ENCODE measurements at places on chromosomes 16 and 17.

- DNase-seq, result no peak
Measured at GRCh38 chr17:79951361-79952264, 84.1 kb downstream of the TBC1D16 start.

GRCh38 chr17:66564992-66565465 lies 262.6 kb downstream of the PRKCA start:
- no peak for DNase-seq

GRCh38 chr16:29663016-29663806 lies at the start of gene SPN:
SPN (plus strand) TSS chr16:29663247; CDS start chr16:29663729, 482 bp downstream.
- DNase-seq, result no peak

GRCh38 chr16:9908613-9909012 lies 273.6 kb downstream of the GRIN2A start:
- DNase-seq, result no peak

- DNase-seq, result no peak
Measured at GRCh38 chr17:57478478-57479250, 222.3 kb downstream of the MSI2 start.

GRCh38 chr16:10039220-10040096 lies 142.8 kb downstream of the GRIN2A start:
- no peak for DNase-seq

GRCh38 chr17:38663125-38663751 lies 11.5 kb downstream of the EPOP start:
- DNase-seq, result peak; percentile 56

- DNase-seq, result peak; percentile 83
Measured at GRCh38 chr17:48610282-48611211, at the start of gene HOXB7. HOXB7 (minus strand) TSS chr17:48611017; CDS start chr17:48610918, 99 bp downstream.

GRCh38 chr16:89842471-89843408 lies 14.5 kb downstream of the SPIRE2 start:
- DNase-seq, result no peak

- no peak for DNase-seq
Measured at GRCh38 chr17:78991017-78991738, 11.5 kb upstream of the LGALS3BP start.

- DNase-seq, result peak; percentile 54
Measured at GRCh38 chr16:51621610-51622009, 470.5 kb upstream of the SALL1 start.

DNA sequence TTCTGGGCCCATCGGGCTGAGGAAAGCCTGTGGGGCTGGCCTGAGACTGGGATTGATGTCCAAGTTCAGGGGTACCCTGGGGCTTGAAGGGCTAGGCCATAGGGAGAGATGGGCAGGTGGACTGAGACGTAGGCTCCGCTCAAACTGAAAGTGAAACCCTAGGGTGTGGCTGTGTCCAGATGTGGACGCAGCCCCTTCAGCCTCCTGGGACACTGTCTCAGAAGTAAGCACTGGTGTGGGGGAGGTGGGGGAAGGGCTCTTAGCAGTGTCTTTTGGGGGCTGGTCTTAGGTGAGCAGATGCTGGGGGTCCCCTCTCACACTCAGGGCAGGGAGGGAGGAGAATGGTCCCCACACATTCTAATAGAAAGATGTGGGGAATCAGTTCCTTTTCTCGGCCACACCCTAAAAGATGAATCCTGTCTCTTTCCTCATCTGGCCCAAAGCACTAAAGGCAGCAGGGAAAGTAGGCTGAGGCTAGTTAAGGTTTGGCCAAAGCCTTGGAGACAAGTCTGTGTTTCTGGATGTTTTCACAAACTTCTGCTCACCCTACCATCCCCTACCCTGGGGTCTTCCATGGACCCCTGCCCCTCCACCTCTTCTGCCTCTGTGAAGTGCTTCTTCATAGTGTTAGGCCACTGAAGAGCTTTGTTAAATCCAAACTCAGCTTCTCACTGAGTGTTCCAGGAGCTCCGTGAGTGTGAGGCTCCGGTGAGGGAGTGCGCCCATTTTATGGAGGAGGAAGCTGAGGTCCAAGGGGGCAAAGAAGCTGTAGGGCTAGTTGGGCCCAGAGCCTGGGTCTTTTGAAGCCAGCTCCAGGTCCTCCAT lies 5.6 kb downstream of the FMNL1 start:
- DNase-seq, result no peak

- no peak for DNase-seq
Measured at GRCh38 chr17:62754631-62755030, 53.5 kb downstream of the MARCHF10 start.

GRCh38 chr16:63684149-63685101 lies 1437.4 kb downstream of the CDH11 start:
- no peak for DNase-seq

DNA sequence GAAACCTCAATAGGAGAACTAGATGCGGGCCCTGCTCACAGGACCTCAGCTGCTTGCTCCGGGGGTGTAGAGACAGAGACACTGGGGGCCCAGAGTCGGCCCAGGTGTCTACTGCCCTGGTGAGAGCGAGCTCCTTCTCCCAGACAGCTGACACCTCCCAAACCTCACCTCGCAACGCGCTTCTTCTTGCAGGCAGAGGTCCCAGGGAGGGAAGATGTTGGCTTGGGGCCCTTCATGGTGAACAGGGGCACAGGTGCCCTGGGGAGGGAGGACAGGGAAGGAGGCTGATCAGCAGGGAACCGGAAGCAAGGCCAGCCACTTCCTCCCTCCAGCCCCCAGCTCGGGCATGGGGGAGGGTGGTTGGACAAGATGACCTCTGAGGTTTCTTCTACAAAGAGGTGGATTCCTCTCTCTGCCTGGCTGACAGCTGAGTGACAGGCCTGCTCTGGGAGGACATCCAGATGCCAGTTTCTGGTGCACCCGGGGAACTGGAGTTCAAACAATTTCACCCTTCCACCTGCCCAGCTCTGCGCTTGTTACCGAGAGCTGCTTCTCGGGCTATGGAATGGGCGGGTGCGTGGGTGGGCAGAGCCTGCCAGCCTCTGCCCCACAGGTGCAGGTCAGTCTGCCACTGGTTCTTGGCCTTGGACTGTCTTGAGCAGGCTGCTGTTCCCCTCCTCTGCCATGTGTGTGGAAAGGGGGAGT lies 11.7 kb upstream of the GFAP start:
- no peak for DNase-seq

- DNase-seq, result no peak
Measured at GRCh38 chr16:62548095-62548494, 511.9 kb upstream of the CDH8 start.

- no peak for DNase-seq
Measured at GRCh38 chr16:25563700-25564099, 128.1 kb upstream of the HS3ST4 start.

DNA sequence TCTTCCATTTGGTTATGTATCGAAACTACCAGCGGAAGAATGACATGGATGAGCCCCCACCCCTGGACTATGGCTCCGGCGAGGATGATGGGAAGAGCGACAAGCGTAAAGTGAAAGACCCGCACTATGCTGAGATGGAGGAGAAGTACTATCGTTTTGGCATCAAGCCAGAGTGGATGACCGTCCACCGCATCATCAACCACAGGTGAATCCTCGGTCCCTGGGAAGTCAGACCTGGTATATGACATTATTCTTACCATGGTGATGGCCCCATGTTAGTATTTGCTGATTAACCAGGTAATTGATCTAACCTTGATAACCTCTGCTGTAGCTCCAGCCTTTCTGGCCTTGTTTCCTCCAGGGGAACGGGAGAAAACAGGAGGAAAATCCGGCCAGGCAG lies 8.5 kb downstream of the CHD3 start:
- no peak for DNase-seq

DNA sequence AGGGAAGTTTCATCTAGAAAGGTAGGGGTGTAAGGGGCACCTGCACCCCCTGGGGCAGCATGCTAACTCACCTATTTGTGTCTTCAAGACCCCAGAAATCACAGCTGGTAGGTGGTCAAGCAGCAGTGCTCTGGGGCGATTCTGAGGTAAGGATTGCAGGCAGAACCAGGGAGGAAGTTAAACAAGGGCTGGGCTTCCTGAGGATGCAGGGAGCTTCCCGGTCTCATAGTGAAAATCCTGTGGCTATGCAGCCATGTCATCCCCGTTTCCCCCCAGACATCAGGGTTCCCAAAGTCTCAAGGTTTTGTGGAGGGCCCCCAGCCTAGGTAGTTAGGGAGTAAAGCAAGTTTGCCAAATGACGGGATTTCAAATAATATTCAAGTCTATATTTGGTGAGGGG lies 78.5 kb downstream of the C16orf78 start:
- no peak for DNase-seq

DNA sequence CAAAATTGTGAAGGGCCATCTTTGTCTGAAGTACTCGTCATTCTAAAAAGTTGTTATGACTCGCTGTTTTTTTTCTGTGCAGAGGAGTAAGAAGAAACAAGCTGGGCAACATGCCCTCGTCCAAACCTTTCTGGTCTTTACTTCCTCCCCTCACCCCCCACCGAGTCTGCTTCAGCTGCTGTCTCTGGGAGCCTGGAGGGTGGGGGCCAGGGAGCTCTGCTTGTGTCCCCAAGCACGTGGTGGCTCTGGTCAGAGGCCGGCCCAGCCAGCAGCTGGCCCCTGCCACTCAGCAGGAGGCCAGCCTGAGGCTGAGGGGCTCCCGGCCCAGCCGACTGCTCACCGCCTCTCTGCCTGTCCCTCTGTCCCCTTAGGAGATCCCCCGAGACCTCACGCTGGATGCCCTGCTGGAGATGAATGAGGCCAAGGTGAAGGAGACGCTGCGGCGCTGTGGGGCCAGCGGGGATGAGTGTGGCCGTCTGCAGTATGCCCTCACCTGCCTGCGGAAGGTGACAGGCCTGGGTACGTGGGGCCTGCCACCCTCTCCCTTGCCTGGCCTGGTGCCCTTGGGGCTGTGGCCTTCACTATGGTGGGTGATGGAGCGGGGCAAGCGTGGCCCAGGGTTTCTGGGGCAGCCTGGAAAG lies 53.7 kb upstream of the LGALS9 start:
- no peak for DNase-seq

All from RWPE1 (cell line).